ENCODE measurements at places on chromosomes 11 and 22.

DNA sequence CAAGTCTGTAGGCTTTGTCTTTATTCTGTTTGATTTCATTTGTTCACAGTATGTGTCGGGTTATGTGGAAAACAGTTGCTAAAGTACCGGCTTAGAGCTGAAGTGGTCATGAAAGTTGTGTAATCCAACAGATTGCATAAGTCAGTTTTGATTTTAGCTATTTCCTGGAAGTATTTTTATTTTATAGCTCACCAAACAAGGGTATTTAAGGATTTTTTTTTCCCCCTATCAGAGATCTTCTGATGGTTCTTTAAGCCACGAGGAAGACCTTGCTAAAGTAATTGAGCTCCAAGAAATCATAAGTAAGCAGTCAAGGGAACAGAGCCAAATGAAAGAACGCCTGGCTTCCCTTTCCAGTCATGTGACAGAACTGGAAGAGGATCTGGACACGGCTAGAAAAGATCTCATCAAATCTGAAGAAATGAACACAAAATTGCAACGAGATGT, 55.9 kb downstream of the PPFIA1 start:
- DNase-seq: peak; percentile 43

DNA sequence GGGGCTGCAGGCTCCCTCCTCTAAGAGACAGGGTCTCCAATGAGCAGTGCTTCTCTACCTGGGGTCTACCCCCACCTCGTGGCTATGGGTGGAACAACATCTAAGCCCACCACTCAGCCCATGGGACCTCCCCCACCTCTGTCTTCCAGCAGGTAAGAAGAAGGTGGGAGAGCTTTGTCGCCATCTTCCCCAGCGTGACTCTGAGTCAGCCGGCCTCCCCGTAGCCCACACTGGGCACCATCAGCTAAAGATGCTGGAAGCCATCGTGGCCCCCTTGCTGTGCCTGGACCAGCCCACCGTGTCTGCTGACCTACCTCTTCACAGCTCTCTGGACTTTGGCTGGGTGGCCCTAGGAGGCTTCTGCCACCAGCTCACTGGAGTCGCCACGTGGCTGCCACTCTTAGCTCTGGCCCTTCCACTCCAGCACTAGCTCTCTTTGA, 944 bp downstream of the C11orf86 start:
- no peak for DNase-seq

GRCh38 chr11:128898580-128899344, 7.6 kb downstream of the KCNJ5 start:
- DNase-seq: no peak

DNA sequence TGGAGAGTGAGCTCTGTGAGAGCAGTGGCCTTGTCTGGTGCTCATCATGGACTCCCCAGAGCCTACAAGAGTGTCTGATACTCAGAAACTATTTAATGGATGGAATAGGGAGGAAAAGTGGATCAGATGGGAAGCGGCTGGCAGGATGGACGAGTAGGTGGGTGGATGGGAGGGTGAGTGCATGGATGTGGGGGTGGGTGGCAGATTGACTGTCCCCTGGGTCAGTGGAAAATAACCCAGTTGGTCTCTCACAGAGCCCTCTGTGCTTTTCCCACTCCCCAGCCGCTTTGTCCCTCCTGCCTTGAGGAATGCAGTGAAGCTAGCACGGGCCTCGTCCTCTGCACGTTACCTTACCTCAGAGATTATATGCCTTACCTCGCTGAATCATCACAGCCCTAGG, 5.9 kb downstream of the SPI1 start:
- no peak for DNase-seq

- no peak for DNase-seq
Observed at GRCh38 chr11:67657300-67657699, 6.8 kb upstream of the ACY3 start.

GRCh38 chr11:80842246-80842645, 1401.4 kb upstream of the TENM4 start:
- DNase-seq: no peak

GRCh38 chr22:23782252-23782651, 4.5 kb upstream of the SMARCB1 start:
- no peak for DNase-seq

GRCh38 chr11:93028960-93029522, 59.6 kb downstream of the MTNR1B start:
- no peak for DNase-seq

DNA sequence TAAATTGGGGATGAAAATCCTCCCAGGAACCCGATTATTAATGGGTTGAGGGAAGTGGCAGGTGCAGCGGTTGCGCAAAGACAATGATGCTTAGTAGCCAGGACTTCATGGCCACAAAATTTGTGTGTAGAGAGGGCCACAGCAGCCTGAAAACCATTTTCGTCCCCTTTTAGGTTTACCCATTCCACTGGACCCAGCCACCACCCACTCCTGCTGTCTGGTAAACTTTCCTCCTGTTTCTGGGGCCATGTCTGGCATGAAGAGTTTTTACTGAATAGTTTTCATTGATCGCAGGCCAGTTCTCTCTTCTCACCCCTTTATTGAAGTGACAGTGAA, 69.5 kb upstream of the SYT13 start:
- no peak for DNase-seq

DNA sequence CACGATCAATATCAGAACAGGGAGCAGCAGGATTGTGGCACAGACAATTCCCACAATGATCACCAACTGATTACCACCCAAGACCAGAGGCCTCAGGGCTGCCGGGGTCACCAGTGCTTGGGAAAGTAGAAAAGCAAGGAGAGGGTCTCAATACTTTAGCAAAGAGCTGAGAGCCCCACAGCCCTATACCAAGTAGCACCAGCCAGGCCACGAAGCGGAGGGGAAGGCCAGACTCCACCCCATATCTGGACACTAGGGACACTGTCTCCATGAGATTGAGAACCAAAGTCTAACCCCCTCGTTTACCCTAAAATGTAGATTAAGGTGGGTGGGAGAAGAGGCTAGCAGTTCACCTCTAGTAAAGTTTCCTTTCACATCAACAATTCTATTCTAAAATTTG, 24.1 kb upstream of the SCN2B start:
- DNase-seq: no peak

DNA sequence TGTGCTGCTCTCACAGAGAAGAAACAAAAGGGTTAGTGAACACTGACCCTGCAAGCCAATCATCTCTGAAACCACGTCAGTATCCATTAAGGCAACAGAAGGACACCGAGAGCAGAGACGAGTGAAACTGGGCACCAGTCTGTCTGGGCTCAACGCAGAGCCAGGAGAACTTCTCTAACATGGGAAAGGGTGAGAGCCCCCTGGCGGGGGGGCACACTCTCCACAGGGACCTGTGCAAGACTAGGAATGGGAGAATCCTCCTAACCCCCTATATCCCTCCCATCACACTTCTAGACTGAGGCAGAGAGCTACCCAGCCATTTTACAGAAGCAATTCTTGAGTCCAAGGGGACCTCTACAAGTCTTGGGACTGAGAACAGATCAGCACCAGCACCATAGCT, 285.8 kb downstream of the SOX6 start:
- DNase-seq: no peak

DNA sequence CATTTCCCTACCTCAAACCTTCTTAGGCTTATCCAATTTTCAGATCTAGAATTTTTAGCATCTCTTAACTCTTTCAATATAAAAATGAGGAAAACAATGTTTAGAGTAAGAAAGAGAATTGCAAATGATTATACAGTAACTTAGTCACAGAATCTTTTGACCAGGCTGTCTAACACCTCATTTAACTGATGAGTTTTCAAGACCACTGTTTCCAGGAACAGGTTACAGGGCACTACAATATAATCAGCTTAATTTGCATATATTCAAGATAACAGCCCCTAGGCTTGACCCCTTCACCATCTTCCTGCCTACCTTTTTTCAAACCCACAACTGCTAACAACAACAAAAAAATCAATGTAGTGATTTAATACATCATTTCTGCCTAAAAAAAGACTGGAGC, 12.7 kb downstream of the NUMA1 start:
- DNase-seq: no peak

- peak; percentile 74 for DNase-seq
Observed at GRCh38 chr22:36352803-36353507, 34.8 kb downstream of the MYH9 start.

DNA sequence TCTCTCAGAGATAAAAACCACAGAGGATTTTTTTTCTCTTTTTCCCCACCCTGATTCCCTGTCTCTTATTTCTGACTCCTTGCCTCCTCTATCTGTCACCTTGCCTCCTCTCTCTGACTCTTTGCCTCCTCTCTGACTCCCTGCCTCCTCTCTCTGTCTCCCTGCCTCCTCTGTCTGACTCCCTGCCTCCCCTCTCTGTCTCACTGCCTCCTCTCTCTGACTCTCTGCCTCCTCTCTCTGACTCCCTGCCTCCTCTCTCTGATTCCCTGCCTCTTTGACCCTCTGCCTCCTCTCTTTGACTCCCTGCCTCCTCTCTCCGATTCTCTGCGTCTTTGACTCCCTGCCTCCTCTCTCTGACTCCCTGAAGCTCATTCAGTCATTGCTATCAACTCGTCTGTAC, 3.1 kb downstream of the RASD2 start:
- DNase-seq: no peak

- DNase-seq: no peak
Observed at GRCh38 chr22:37088750-37089408, 20.6 kb downstream of the TMPRSS6 start.

GRCh38 chr22:28006271-28006670, 87.2 kb upstream of the PITPNB start:
- no peak for DNase-seq

- no peak for DNase-seq
Observed at GRCh38 chr11:126123686-126124085, 61.0 kb upstream of the CDON start.

DNA sequence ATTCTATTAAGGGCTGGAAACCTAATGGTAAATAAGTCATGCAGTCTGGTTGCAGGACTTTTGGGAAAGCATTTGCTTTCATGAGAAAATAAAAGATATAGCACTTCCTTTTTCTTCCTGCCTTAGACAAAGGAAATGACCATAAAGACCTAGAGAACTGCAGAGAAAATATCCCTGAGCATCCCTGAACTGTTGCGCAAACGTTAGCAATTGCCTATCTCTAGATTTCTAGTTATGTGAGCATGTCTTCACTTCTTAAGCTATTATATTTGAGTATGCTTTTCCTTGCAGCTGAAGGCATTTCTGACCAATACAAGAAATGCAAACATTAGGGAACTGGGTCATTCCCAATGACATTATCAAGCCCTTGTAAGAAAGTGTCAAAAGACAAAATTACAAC, 110.6 kb downstream of the KIF18A start:
- DNase-seq: no peak

DNA sequence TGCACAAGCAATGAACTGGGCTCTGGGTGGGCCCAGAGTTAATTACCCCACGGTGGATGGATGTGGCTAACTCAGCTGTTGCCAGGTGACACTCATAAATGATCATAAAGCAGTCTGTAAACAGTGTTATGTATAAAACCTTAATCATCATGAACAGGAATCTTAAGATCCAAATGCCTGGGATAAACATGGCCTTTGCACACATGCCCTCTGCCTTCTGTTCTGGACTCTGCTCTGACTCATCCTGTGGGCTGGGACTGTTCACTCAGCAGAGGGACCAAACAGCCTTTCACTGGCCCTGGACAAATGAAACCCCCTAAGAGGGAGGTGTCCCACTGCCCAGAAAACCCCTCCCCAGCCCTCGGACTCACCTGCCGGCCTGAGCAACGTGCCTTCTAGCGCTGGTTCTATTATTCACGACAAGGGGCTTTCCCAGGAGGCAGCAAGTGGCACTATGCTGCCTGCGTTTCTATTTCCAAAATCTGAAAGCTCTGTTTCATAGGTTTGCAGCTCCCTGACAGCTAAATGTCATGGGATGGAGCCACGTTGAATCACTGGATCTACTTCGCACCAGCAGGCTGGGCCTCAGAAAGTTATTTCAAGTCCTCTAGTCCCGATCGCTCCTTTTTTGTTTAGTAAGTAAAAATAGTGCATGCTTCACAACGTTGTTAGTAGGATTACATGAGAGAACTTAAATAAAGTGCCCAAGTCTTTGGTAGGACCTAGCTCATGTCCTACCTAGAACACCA, 53.0 kb downstream of the LARGE1 start:
- no peak for DNase-seq

DNA sequence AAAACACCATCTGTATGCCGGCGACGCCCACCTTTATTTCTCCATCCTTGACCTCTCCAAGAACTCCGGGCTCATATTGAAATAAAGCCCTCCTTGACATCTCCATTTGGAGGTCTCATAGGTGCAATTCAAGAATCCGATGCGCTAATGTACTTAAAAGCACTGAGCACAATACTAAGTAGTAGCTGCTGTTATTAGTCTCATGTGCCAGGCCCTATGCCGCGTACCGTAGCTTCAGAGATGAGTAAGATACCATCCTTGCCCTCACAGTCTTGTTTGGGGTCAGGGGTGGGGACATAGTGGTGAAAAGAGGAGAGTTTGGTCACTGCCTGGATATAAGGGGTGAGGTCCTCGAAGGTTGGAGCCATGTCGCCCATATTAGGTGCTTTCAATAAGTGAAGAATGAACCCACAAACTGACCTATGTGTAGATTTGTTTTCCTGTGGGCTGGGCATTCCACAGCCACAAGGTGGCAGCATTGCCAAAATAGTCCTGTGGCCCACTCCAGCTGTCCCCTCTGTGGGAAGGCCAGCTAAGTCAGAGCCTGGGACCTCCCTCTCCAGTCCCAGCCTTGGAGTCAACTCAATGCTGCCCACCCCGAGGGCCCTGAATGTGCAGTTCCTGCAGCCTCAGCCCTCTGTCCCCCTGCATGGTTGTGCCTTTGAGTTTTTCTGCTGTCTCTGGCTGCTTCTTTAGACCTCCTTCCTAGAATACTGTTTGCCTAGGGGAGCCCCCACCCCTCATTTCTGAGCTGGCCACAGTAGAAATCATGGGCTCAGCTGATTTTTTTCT, 6.5 kb downstream of the DCPS start:
- DNase-seq: no peak

DNA sequence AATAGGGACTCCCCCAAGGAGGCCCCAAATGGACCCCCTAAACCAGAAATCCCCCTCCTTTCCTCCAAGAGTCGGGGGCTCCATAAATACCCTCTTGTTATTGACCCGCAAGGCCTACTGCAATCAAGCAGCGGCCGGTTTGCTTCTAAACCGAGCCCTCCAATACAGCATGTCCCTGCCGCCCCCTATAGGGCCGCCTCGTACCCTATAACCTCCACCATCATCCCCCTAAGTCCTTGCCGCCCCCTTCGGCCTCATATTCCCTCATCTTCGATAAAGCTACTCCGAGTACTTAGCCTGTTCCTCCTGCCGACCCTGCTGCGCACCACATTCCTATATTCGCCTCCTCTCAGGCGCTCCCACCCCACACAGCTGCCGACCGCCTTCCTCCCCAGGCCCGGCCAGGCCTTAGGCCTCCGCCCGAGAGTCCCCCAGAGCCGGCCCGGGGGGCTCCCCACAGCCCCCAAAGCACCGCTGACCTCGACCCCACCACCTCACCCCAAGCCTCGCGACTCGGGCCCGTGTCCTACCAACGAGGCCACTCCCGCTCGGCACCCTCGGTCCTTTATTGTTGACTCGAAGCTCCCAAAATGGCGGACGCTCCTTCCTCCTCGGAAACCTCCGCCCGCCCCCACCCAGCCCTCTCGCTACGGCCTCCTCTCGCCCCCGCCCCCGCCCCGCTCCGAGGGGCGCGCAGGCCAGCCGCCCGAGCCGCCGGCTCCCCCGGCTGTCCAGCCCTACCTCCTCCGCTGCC, 430 bp downstream of the DDX6 start:
- DNase-seq: no peak
